ENCODE measurements at places on chromosomes 12 and 14. TPM values are rescaled to one million over a fixed set of nuclear protein-coding genes. Genes with fewer than 3 reads are reported as not detected.

The DHRS2 gene
- total RNA-seq: 0.44 TPM

The MIPOL1 gene
- 23.9 TPM for total RNA-seq

The SRGAP1 gene
- 5.5 TPM for total RNA-seq

The BICDL1 gene
- total RNA-seq: 26.9 TPM

The KRT72 gene
- total RNA-seq: not detected

The FGF6 gene
- not detected for total RNA-seq

The ACYP1 gene
- total RNA-seq: 24.8 TPM

The EFS gene
- total RNA-seq: 27.8 TPM

The PRB2 gene
- total RNA-seq: not detected

The FAM161B gene
- total RNA-seq: 0.32 TPM

The HRK gene
- 2.7 TPM for total RNA-seq

The ADCY6 gene
- total RNA-seq: 15.6 TPM

The IL22 gene
- total RNA-seq: not detected

The NR1H4 gene
- not detected for total RNA-seq

The RIC8B gene
- total RNA-seq: 23.6 TPM

The SMIM41 gene
- 0.31 TPM for total RNA-seq

The ANKS1B gene
- 8.5 TPM for total RNA-seq

The SPRING1 gene
- 50.2 TPM for total RNA-seq

The MGP gene
- not detected for total RNA-seq

The E2F7 gene
- 25.2 TPM for total RNA-seq
